CD4-positive, alpha-beta memory T cell (primary cell): ENCODE measurements at places on chromosomes 6 and 20.

DNA sequence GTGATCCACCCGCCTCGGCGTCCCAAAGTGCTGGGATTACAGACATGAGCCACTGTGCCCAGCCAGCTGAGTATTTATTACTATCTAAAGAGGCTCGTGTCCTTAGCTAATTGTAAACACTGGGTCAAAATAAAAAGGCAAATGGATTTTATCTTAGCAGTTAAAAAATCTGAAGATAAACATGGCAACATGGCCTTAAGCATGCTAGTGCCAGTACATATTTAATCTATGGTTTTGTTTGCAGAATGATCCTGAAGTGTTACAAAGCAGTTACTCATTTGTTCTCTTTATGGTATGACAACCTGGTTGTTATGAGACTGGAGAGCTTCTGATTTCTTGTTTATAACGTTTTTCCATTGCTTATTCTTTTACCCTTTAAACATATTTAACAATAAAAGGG, 3.9 kb upstream of the KIAA0408 start:
- DNase-seq: no peak

DNA sequence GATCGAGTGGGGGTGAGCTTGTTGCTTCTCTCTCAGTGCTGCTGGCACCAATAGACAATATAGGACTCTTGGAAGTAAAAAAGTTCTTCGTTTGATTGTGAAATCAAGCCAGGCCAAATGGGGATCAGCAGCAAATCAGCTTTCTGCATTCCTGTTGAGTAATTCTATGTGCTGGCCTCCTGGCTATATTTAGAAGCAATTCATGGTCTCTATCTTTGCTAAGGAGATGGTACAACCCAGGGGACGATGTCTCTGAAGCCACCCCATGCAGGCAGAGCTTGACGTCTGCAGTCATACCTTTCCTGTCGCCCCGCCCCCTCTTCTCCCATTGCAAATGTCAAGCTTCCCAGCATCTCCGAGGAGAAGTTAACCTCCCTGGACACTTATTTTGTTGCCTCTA, 199.1 kb downstream of the SCP2D1 start:
- no peak for DNase-seq

GRCh38 chr20:33840759-33841435, 29.7 kb downstream of the CHMP4B start:
- DNase-seq: no peak

DNA sequence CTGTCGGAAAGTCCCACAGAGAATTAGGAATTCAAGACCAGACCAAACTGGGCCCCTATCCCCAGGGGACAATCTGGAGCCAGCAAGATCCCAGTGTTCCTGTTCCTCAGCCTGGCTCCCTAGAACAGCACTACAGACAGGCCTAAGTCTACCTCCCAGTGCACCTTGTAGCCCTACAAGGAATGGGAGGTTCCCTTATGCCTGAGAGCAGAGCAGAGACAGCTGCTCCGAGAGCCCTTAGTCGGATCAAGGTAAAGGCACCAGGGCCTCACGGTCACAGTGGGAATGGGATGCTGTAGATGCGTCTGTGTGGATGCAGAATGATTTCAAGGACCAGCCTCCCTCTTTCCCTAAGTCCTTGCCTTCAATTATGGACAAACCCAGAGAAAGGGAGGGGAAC, 204.5 kb upstream of the STXBP5 start:
- no peak for DNase-seq

DNA sequence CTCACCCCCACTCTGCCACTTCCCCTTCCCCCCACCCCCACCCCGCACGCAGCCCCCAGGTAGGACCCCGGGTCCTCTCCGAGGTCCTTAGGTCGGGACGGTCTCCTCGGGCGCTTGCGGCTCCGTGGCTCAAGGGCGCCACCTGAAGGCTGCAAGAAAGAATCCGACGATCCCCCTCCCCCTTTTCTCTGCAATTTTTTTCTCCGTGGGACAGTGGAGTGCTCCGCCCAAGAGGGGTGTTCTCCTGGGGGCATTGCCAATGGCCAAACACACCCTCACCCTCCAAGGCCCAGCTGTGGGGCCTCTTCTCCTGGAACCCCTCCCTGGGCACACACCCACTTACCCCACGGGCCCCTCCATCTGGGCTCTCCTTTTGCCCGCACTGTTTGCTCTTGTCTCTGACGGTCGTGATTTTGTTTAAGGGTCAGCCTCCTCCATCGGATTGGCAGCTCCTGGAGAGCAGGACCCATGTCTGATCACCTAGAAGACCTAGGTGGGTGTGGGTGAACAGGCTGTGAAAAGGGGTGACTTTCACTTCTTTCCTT, 1.1 kb upstream of the TMEM74B start:
- peak; percentile 37 for DNase-seq

GRCh38 chr6:22747571-22747970, 178.2 kb downstream of the HDGFL1 start:
- DNase-seq: no peak

- no peak for DNase-seq
Measured at GRCh38 chr6:153787341-153787606, 251.8 kb upstream of the OPRM1 start.

- DNase-seq: no peak
Measured at GRCh38 chr6:8492536-8493133, 57.3 kb upstream of the SLC35B3 start.

GRCh38 chr20:38722683-38723016, 1.6 kb upstream of the SLC32A1 start:
- DNase-seq: no peak

DNA sequence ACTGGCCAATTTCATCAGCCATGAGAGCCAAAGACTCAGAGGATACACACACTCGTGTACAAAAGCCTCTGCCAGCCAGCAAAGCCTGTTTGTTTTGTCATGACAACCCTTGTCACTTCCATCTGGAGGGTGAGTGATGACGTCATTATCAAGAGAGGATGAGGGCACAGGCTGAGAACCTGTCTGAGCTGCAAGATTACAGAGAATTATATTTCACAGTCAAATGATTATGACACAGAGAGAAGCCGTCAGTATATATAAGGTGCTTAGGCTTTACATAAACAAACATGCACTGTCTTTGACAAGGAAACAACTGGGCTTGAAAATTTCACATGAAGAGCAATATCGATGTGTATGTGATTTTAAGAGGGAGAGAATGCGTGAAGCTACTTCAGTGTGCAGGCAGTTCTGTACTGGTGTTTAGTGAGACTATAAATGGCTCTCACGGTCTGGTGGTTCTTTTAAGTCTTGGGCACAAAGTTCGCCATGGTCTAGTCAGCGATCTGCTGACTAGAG, 36.5 kb upstream of the BCLAF1 start:
- no peak for DNase-seq

DNA sequence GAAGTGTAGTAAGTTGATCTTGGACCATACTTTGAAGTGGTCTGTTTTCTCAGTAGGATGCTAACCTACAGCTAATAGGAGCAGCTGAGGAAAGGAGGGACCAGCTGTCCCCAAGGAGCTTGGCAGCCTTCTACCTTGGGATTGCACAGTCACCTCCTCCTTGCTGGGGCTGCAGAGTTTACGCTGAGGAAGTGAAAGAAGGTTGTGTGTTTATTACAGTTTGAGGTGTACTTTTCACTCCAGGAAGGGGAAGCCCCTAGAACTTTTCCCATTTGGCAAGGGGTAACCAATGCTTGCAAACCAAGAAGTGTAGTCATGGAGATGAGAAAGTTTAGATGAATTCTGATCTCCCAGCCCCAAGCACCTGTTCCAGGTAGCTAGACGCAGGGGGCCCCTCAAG, 58.8 kb downstream of the BMP6 start:
- DNase-seq: no peak

GRCh38 chr6:105179244-105180065, at the start of gene POPDC3:
TSS of gene POPDC3 (minus strand) at chr6:105180014. CDS start at chr6:105161909, 18,105 bp downstream.
- no peak for DNase-seq

GRCh38 chr6:159325476-159325875, 156.3 kb downstream of the FNDC1 start:
- DNase-seq: no peak

DNA sequence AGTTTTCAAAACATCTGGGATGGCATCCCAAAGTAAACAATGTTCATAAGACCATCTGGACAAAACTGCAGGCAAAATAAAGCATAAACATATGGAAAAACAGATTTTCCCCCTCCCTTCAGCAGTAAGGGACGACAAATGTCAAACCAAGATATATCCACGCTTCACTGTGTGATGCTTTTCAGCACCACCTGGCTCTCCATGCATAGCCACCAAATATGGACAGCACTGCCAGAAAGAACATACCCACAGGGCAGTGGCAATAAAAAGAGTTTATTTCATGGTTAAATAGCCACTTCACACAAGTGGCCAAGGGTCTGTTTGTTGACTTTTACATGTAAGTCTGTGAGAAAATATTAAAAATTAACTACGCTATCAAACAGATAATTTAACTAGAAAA, 23.1 kb downstream of the USP45 start:
- DNase-seq: no peak

DNA sequence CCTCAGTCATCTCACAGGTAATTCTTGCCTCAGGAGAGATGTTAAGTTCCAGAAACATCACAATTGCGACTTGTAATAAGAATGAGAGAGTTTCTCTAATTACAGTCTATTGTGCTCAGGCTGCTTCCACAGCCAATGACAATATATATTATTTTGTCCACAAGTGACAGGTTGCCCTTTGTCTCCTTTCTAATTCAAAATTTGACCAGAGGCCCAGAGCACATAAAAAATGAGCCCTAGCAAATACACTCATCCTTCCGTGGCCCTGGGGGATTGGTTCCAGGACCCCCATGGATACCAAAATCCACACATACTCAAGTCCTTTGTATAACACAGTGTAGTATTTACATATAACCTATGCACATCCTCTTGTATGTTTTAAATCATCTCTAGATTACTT, 88.1 kb upstream of the TMEM170B start:
- DNase-seq: no peak

DNA sequence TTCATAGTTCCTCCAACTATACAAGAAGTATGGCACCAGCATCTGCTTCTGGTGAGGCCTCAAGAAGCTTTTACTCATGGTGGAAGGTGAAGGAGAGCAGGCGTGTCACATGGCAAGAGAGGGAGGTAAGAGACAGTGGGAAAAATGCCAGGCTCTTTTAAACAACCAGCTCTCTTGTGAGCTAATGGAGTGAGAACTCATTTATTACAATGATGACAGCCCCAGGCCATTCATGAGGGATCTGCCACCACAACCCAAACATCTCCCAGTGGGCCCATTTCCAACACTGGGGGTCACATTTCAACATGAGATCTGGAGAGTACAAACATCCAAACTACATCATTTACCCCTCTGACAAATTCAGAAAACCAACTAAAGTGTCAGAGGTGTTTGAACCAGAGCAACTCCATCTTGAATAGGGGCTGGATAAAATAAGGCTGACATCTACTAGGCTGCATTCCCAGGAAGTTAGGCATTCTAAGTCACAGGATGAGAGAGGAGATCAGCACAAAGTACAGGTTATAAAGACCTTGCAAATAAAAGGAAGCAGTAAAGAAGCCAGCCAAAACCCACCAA, 2.2 kb upstream of the UBD start:
- DNase-seq: no peak

DNA sequence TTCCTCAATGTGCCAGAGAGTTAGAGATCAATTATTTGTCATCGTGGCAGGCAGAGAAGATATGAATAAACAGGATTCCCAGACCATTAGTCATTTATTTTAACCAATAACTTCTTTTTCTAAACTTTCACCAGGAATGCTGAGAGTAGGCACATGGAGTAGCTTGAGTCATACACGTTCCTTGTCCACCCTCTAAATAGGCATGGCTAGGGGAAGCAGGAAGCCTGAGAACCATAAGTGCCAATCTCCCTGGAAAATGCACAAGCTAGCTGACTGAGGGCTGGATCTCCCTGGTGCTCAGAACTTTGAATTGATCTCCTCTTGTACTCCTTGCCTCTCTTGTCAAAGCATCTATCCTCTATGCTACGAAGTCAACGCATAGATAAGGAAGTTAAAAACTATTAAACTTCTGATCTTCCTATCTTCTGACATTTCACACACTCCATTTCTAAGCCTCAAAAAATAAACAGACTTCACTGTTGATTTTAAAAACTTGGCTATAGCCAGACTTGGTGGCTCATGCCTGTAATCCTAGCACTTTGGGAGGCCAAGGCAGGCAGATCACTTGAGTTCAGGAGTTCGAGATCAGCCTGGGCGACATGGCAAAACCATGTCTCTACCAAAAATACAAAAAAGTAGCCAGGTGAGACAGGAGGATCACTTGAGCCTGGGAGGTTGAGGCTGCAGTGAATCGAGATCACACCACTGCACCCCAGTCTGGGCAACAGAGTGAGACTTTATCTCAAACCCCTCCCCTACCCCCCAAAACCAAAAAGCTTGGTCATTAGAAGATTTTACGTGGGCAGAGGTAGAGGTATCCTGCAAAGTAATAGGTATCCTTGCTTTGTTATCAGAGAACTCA, 11.8 kb downstream of the ADTRP start:
- no peak for DNase-seq

DNA sequence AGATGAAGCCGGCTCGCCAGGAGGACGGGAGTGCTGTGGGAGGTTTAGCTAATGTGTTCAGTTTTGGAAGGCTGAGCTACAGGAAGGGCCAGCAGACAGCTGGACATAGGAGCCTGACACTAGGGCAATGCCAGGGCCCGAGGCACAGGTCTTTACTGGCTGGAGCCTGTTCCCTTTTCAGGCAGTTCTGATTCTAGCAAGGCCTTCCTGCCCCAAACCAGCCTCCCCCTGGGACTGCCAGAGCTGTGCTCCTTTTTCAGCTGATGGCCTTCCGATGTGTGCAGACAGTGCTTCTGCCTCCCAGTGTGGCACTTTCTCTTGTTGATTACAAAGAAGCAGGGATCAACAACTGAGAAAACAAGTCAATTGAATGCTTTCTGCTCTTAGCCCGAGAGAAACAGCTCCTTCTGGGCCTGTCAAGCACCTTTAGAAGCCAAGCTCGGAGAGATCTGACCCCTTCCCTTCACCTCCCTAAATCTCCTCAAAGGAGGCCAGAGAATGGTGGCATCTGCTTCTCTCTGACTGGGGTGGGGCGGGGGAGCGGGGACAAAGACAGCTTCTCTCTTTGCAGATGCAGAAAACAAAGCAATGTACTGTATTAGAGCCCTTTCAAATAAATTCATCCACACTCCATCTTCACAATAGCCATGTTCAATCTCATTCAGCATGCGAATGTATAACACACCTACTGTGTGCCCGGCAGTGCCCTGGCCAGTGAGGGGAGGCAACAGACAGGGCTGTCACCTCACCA, 63.2 kb downstream of the RAB44 start:
- DNase-seq: no peak

DNA sequence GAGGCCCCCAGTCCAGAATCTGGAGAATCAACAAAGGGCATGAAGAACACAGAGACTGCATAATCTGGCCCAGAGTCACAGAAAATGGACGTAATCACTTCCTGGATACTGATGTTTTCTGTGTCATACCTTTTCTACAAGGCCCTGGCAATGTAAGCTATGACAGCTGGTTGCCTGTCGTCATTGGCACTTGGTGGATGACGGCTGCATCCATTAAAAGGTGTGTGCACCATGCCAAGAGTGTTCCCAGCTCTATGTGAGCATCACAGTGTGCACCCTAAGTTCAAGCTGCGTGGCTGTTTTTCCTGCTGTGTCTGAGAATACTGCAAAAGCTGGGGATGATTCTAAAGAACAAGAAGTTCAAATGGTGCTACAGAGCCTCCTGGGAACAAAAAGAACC, 275.2 kb upstream of the CNR1 start:
- DNase-seq: no peak
